ENCODE measurements at places on chromosomes 7 and 10.

GRCh38 chr7:136140469-136140868 is 163.3 kb upstream of the MTPN start:
- DNase-seq: no peak
- H3K27me3 ChIP-seq: no peaks in the 10 kb centered on the region
- H3K27ac ChIP-seq: no peak overlapping the region
- no peaks in the 10 kb centered on the region for H3K4me1 ChIP-seq

GRCh38 chr10:118310822-118311221 is 31.3 kb downstream of the FAM204A start:
- DNase-seq: no peak
- H3K27ac ChIP-seq: no peak overlapping the region
- H3K36me3 ChIP-seq: peaks cover 6% of the 10 kb centered on the region
- no peaks in the 10 kb centered on the region for H3K4me1 ChIP-seq
- H3K4me3 ChIP-seq: no peak overlapping the region

DNA sequence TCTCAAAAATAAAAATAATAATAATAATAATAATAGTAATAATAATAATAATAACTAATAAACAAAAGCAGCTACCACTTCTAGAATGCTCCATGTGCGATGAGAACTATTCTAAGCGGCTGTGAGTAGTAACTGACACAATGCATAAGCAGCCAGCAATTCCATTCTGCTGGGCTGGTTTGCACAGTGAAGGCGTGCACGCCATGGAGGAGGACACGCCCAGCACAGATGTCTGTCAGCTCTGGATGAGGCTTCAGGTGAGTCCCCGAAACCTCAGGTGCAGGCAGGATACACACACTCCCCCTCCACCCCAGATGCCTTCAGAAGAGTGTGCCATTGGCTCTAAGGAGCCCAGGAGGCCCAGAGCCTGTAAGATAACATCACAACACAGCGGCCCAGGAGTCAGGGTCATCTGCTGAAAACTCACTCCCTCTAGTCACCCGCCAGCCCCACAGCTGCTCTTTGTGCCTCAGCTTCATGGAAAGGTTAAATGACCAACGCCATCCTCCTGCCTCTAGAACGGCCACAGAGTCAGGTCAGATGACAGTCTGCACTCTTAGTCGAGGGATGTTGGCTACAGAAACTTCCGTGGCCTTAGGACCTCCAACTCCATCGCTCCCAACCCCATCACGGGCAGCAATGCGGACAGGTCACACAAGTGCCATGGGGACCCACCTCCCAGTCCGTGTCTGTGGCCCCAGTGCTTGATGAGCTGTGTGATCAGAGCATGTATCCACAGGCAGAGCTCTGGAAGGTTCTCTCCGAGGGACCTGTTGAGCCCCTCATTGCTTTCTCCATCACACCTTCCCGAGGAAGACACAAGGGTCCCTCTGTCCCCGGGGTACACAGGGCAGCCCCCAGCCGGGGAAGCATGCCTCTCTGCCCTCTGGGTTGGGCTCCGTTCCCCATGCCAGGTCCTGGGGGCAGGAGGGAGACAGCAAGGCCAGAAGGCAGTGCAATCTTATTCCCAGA is 103.9 kb downstream of the CTBP2 start:
- peak overlapping the region; percentile 32 for H3K27ac ChIP-seq
- no peaks in the 10 kb centered on the region for H3K36me3 ChIP-seq
- peak overlapping the region; percentile 42 for H3K4me3 ChIP-seq
- no peak for DNase-seq
- peaks cover 71% of the 10 kb centered on the region for H3K4me1 ChIP-seq

DNA sequence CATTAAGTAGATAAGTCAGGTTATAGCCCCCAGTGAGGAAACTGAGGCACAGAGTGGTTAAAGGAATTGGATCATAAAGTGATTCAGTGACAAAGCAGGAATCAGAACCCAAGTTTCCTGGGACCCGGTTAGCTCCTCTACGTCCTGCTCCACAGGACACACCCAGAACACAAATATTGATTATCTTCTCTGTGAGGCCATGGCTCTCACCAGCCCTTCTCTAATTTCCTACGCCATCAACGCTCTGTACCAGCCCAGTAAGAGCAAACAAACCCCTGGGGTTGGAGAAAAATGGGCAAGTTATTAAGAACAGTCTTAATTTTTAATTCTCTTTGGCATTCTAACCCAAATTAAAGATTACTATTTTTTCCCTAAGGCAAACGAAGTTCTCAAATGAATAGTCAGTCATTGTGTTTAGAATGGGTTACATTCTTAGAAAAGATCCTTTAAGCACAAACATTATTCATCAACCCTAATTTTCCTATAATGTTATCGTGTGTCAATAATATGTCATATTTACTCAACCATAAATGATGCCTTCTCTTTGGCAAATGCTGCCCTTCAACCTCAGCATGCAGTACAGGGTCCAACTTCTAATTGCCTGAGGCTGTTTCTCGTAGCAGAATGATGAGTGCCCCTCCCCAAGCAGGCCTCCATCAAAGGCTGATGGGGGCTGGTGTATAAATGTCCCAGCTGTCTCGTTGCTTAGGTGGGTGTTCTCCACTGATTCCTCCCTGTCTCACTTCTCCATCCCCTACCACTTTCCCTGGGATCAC is 25.4 kb upstream of the TM9SF3 start:
- H3K4me3 ChIP-seq: no peak overlapping the region
- no peaks in the 10 kb centered on the region for H3K27me3 ChIP-seq

DNA sequence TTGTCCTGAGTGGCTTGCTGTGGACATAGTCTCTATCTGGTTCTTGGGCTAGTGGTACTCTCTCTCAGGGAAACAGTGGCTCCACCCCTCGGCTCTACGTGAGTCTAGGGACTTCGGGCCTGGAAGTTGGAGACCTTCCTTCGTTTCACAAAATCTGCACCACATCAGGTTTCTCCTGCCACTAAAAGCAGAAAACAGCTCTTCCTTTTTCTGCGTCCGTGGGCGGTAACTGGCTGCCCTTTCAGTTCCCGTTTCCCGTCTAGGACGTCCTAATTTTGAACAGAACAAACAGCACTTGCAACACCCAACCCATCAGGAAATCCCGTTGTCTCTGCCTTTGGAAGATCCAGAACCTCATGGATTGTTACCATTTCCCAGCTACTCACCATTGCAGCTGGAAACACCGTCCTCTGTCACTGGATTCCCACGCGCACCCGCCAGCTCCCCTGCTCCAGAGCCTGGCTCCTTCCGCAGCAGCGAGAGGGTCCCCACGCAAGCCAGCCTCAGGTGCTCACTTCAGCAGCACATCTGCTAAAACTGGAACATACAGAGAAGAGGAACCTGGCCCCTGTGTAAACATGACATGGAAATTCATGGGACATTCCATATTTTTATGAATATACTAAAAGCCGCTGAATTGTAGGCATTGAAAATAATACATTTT is 311.4 kb upstream of the AKR1E2 start:
- no peaks in the 10 kb centered on the region for H3K36me3 ChIP-seq
- H3K27ac ChIP-seq: no peak overlapping the region
- H3K27me3 ChIP-seq: peaks cover 29% of the 10 kb centered on the region

DNA sequence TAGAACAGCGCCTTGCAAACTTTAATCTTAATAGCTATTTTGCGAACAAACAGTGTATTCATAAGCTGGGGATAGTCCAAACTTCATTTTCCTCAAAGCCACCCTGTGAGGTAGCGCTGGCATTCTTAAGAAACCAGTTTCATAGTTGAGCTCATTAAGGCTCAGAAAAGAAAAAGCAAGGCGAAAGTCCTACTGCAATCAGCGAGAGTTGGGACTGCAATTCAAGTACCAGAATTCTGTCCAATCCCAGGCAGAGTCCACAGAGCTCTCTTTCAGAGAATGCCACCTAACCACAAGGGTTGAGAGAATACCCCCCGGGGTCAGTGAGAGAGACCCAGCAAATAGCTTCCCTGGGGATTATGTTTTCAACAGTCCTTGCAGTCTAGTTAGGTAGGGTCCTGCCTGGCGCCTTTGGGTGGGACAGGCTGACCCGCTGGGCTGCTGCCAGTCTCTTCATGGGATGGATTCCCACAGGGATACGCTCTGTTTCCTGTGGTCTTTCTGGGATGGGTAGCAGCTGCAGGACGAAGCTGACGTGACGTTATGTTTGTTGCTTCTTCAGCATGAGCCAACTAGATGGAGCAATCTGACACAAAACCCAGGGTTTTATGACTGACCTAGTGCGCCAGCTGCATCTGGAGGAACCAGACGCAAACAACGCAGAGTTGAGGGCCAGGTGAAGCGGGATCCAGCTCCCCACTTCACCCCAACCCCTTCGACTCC is 16.0 kb downstream of the BMPER start:
- H3K27ac ChIP-seq: no peak overlapping the region
- H3K4me1 ChIP-seq: no peaks in the 10 kb centered on the region
- no peak for DNase-seq
- no peaks in the 10 kb centered on the region for H3K36me3 ChIP-seq
- H3K27me3 ChIP-seq: peaks cover 20% of the 10 kb centered on the region

DNA sequence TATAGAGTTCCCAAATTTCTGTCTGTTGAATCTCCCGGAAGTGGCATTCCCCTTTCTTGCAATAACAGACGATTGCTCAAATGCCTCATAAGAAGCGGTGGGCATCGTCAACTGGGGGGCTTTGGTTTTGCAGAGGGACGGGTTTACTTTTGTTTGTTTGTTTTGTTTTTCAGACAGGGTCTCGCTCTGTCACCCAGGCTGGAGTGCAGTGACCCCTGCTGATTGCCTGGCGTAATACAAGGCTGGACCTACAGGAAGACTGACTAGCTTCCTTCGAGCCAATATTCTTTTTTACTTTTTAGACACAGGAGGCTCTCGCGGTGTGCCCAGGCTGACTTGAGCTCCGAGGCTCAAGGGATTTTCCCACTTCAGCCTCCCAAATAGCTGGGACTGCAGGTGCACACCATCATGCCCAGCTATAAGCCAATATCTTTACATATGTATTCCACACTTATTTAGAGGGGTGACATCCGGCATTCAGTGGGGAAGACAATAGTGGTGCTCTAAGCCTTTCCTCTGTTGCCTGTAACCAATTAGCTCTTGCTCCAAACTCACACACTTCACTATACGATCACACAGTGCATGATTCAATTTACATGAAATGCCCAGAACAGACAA is 58.1 kb downstream of the FHIP2A start:
- no peaks in the 10 kb centered on the region for H3K36me3 ChIP-seq
- H3K4me1 ChIP-seq: peaks cover 4% of the 10 kb centered on the region
- peaks cover 24% of the 10 kb centered on the region for H3K27me3 ChIP-seq
- H3K27ac ChIP-seq: no peak overlapping the region

All from natural killer cell treated with Interleukin-12 subunit alpha and Interleukin-12 subunit beta and Interleukin-15 and Interleukin-18, amount 100 ng/mL, for 72 hours (primary cell).